ENCODE measurements at places on chromosomes 5 and 9. TPM values are rescaled to one million over a fixed set of nuclear protein-coding genes. Genes with fewer than 3 reads are reported as not detected.

Gene TENT4A
- total RNA-seq, result 31.5 TPM

Gene MAT2B
- 30.2 TPM for total RNA-seq

Gene GPSM1
- 31.0 TPM for total RNA-seq

Gene C9orf72
- 23.8 TPM for total RNA-seq

Gene SLC25A2
- not detected for total RNA-seq

Gene PCDHB1
- 0.21 TPM for total RNA-seq

Gene CD274
- 2.1 TPM for total RNA-seq

Gene SPINK5
- total RNA-seq, result 0.39 TPM

Gene GADD45G
- 27.1 TPM for total RNA-seq

Gene PRDM12
- total RNA-seq, result not detected

Gene GALNT12
- total RNA-seq, result 6.0 TPM

DNA sequence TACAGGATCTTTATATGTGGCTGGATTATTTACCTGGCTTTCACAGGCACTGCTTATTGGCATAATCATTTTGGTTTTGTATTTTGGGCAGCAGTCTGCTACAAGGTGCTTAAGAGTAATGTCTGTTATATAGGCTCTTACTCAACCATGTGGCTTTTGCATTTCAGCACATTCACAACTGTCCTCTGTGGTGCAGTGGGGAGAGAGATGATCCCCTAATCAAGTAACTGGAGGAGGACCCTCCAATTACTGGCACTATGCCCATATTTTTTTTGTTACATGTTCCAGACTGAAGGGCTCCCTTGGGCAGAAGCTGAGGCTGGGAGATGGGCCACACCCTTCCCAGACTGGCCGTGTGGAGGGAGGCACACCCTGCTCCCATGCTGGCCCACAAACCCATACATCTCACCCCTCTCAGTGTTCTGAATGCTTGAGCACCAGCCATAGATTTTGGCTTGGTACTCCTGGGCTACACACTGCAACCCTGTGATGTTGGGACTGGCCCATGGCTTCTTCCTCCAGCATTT, 173.5 kb downstream of the FAM174A start:
- no peak overlapping the region for H3K27ac ChIP-seq
- no peaks in the 10 kb centered on the region for H3K36me3 ChIP-seq
- H3K4me3 ChIP-seq, result no peak overlapping the region
- DNase-seq, result no peak

GRCh38 chr5:111348661-111349329, 124.6 kb downstream of the CAMK4 start:
- no peaks in the 10 kb centered on the region for H3K4me1 ChIP-seq
- H3K4me3 ChIP-seq, result no peak overlapping the region
- no peaks in the 10 kb centered on the region for H3K36me3 ChIP-seq

DNA sequence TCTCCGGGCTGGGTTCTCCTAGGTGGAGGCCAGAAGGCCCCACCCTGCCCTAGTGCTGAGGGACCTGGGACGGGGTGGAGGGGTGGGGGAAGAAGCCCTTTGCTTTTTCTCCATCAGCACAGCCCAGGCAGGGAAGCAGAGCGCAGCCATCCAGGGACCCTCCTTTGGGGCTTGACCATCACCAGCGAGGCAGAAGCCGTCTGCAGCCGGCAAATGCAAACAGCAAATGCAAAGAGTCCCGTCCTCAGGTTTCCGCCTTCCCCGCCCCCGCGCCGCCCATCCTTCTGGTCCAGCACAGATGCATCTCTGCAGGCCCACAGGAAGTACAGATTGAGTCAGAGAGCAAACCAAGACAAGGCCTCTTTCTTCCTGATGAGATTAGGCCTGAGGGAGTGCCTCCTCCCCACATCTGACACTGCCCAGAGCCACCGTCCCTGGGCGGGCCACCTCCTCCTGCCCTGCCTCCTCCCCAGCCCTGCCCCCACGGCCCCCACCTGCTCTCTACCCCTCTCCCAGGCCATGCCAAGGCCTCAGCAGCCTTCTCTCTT, 23.4 kb downstream of the CORO2A start:
- no peaks in the 10 kb centered on the region for H3K36me3 ChIP-seq
- no peak overlapping the region for H3K27ac ChIP-seq
- no peaks in the 10 kb centered on the region for H3K4me1 ChIP-seq

- peak within 1 kb of the TSS; percentile 66 for H3K27ac ChIP-seq
- no peak for DNase-seq
- H3K4me3 ChIP-seq, result peak within 1 kb of the TSS; percentile 31
- no peaks in the 10 kb centered on the region for H3K36me3 ChIP-seq
- peaks cover 24% of the 10 kb centered on the region for H3K4me1 ChIP-seq
Measured at GRCh38 chr9:89177944-89178829, at the start of gene SHC3. Gene SHC3 (minus strand): TSS chr9:89178818. CDS start chr9:89178460, 358 bp downstream.

- H3K4me1 ChIP-seq, result peaks cover 9% of the 10 kb centered on the region
- no peak overlapping the region for H3K4me3 ChIP-seq
- no peak for DNase-seq
- H3K36me3 ChIP-seq, result no peaks in the 10 kb centered on the region
- H3K27ac ChIP-seq, result no peak overlapping the region
- H3K27me3 ChIP-seq, result no peaks in the 10 kb centered on the region
Measured at GRCh38 chr5:137778772-137779564, 24.8 kb upstream of the HNRNPA0 start.

DNA sequence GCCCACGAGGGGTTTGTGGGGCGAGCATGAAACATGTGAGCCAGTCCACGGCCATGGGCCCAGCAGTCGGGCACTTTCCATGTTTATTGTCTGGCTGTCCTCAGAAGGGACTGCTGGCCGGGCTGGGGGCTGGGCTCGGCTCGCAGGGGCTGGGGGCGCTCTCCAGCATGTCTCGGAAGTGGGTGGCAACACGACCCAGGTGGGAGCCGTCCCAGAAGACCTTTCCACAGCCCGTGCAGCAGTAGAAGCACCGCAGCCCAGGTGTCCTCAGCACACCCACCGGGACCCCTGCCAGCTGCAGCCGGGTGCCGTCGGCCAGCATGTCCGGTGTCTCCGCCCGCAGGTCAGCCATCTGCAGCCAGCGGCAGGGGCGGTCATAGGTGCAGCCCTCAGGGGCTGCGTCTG, 4.8 kb upstream of the NRARP start:
- no peak for DNase-seq
- no peak overlapping the region for H3K4me3 ChIP-seq
- H3K27ac ChIP-seq, result no peak overlapping the region
- H3K27me3 ChIP-seq, result peaks cover 59% of the 10 kb centered on the region
- H3K36me3 ChIP-seq, result no peaks in the 10 kb centered on the region

- no peak overlapping the region for H3K4me3 ChIP-seq
- no peaks in the 10 kb centered on the region for H3K36me3 ChIP-seq
- H3K27ac ChIP-seq, result no peak overlapping the region
- peaks cover 15% of the 10 kb centered on the region for H3K4me1 ChIP-seq
Measured at GRCh38 chr9:16069671-16070454, 517.0 kb downstream of the CCDC171 start.

GRCh38 chr9:69199769-69200470, 25.8 kb downstream of the TJP2 start:
- H3K27ac ChIP-seq, result no peak overlapping the region
- no peaks in the 10 kb centered on the region for H3K36me3 ChIP-seq
- H3K4me1 ChIP-seq, result peaks cover 26% of the 10 kb centered on the region
- no peak for DNase-seq

- no peaks in the 10 kb centered on the region for H3K36me3 ChIP-seq
- no peak for DNase-seq
- H3K27me3 ChIP-seq, result no peaks in the 10 kb centered on the region
- H3K27ac ChIP-seq, result peak overlapping the region; percentile 94
- peaks cover 50% of the 10 kb centered on the region for H3K4me1 ChIP-seq
Measured at GRCh38 chr9:129027224-129027684, 877 bp downstream of the SH3GLB2 start.

DNA sequence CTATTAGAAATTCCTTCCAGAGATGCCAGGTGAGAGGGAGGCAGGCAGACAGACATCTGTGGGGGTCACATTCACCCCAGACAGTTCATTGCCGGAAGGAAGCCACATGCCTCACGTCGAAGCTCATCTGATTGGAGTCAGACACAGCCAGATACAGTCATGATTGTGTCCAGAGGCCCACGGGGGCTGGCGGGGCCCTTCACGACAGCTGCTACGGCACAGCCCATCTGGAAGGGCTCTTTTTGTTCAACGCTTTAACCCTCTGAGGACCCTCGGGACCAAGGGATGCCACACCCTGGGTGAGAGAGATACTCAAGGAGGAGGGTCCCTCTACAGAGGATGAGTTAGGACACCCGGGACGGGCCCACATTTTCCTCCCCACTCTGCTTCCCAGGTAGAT, 31.9 kb upstream of the GABRP start:
- no peak for DNase-seq
- no peaks in the 10 kb centered on the region for H3K36me3 ChIP-seq
- no peak overlapping the region for H3K4me3 ChIP-seq
- no peak overlapping the region for H3K27ac ChIP-seq

- no peak for DNase-seq
- H3K27ac ChIP-seq, result no peak overlapping the region
- H3K4me3 ChIP-seq, result no peak overlapping the region
- H3K36me3 ChIP-seq, result no peaks in the 10 kb centered on the region
Measured at GRCh38 chr9:90942555-90942954, 140.9 kb downstream of the SYK start.

- no peak overlapping the region for H3K27ac ChIP-seq
- H3K27me3 ChIP-seq, result no peaks in the 10 kb centered on the region
- H3K4me1 ChIP-seq, result no peaks in the 10 kb centered on the region
- DNase-seq, result no peak
Measured at GRCh38 chr5:163453705-163454104, 6.2 kb downstream of the NUDCD2 start.

DNA sequence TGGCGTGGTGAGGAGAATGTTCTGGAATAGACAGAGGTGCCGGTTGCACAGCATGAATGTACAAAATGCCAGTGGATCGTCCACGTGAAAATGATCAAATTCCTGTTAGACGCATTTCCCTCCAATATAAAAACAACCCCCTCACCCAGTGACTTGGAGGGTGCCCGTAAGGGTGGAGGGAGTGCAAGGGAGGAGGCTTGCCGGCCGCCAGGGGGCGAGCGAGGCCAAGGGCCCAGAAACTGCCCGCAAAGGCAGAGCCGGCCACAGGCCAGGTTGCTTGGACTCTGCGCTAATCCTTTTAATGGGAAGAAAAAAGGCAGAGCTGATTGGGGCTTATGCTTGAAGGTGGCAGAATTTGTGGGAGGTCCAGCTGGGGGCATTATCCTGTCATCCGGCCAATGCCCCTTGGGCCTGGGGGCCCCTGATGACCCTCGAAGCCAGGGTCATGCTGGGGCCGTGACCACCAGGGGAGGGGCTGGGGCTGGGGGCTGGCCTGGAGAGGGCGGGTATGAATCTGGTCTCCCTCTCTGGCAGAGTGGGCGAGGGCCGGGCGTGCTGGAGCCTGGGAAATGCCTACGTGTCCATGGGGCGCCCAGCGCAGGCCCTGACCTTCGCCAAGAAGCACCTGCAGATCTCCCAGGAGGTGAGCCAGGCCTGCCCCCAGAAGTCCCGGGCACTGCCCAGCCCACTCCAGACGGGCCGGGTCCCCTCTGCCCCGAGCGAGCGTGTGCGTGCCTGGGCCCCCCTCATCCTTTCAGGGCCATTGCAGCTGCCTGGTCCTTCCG, 12.0 kb downstream of the GPSM1 start:
- H3K27me3 ChIP-seq, result no peaks in the 10 kb centered on the region
- no peak overlapping the region for H3K4me3 ChIP-seq
- H3K36me3 ChIP-seq, result peaks cover 64% of the 10 kb centered on the region
- H3K4me1 ChIP-seq, result peaks cover 24% of the 10 kb centered on the region
- H3K27ac ChIP-seq, result peak overlapping the region; percentile 46

DNA sequence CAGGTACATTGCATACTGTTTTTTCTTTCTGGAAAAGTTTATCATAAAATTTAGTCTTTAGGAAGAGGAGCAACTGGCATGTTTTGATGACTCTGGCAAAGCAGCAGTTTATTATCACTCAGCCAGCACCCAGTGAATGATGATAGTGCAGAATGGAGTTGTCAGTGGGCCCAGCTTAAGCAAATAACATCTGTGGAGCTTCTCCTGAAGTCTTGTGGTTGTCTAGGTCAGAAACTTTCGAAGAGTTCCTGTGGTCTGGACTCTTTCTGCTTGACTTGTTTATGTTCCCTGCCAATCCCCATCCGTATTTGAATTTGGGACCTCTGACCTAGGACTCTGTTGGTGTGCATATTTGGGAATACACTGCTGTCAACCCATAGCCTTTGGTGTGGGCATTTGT, 38.1 kb upstream of the C5orf47 start:
- H3K36me3 ChIP-seq, result no peaks in the 10 kb centered on the region
- H3K4me1 ChIP-seq, result no peaks in the 10 kb centered on the region
- H3K4me3 ChIP-seq, result no peak overlapping the region

- H3K27me3 ChIP-seq, result no peaks in the 10 kb centered on the region
- H3K27ac ChIP-seq, result no peak overlapping the region
- no peaks in the 10 kb centered on the region for H3K36me3 ChIP-seq
- DNase-seq, result no peak
- no peak overlapping the region for H3K4me3 ChIP-seq
Measured at GRCh38 chr5:96614110-96614691, 48.0 kb upstream of the CAST start.

- no peaks in the 10 kb centered on the region for H3K4me1 ChIP-seq
- no peak overlapping the region for H3K27ac ChIP-seq
- H3K27me3 ChIP-seq, result no peaks in the 10 kb centered on the region
- peaks cover 32% of the 10 kb centered on the region for H3K36me3 ChIP-seq
Measured at GRCh38 chr9:107484117-107484723, 5.3 kb downstream of the KLF4 start.

DNA sequence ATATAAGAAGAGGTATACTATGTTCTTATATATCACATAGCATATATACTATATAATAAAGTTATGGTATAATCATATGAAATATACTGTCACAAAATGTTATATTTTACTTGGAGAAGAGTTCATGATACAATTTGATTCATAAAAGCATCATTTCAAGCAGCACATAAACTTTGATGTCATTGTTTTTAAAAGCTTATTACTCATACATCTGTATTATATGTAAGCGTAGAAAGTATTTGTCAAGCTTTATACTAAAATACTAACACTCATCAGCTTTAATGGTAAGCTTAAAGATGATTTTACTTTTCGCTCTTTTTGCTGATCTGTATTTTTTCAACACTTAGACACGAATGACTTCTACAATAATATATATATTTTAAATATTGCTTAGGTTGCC, 34.0 kb upstream of the ZNF618 start:
- DNase-seq, result no peak
- no peaks in the 10 kb centered on the region for H3K4me1 ChIP-seq
- H3K27me3 ChIP-seq, result no peaks in the 10 kb centered on the region
- no peak overlapping the region for H3K27ac ChIP-seq
- no peaks in the 10 kb centered on the region for H3K36me3 ChIP-seq
- no peak overlapping the region for H3K4me3 ChIP-seq

- H3K4me3 ChIP-seq, result no peak overlapping the region
- H3K36me3 ChIP-seq, result no peaks in the 10 kb centered on the region
- H3K4me1 ChIP-seq, result no peaks in the 10 kb centered on the region
- DNase-seq, result no peak
Measured at GRCh38 chr5:41649659-41650058, 139.3 kb upstream of the PLCXD3 start.

- no peak overlapping the region for H3K27ac ChIP-seq
- H3K4me1 ChIP-seq, result peaks cover 66% of the 10 kb centered on the region
- no peaks in the 10 kb centered on the region for H3K36me3 ChIP-seq
- no peaks in the 10 kb centered on the region for H3K27me3 ChIP-seq
- H3K4me3 ChIP-seq, result peak overlapping the region; percentile 99
- no peak for DNase-seq
Measured at GRCh38 chr5:219991-220390, 1.9 kb downstream of the SDHA start.

GRCh38 chr5:134175921-134176510, 734 bp downstream of the SKP1 start:
- H3K27ac ChIP-seq, result peak overlapping the region; percentile 100
- H3K36me3 ChIP-seq, result no peaks in the 10 kb centered on the region
- DNase-seq, result no peak
- peaks cover 58% of the 10 kb centered on the region for H3K4me1 ChIP-seq
- H3K27me3 ChIP-seq, result no peaks in the 10 kb centered on the region

Data from tibial nerve (tissue), 4 donors.